ENCODE measurements at places on chromosomes 6 and 20. TPM values are rescaled to one million over a fixed set of nuclear protein-coding genes. Genes with fewer than 3 reads are reported as not detected.

DNA sequence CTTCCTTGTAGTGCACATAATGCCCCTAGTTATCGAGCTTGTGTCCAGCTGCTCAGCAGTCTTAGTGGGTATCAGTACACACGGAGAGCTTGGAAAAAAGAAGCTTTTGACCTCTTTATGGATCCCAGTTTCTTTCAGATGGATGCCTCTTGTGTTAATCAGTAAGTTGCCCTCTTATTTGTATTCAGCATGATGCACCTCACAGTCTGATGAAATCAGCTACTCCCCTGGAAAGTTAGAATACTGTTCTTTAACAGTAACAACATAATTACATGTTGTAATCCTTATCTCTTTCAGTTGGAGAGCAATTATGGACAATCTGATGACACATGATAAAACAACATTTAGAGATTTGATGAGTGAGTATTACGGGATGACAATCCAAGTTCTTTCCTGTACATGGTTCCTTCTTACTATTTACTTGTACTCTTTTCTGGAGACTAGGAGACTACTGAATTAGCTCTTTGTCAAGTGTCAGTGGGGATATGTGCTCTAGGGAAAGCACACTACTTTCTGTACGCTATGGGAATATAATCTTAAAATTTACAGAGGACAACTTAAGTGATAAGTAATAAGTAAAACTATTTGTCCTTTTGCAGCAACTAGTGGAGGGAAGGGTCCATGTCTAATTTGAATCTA, 39.1 kb downstream of the PGM3 start:
- no peaks in the 10 kb centered on the region for H3K4me1 ChIP-seq
- H3K27ac ChIP-seq = no peak overlapping the region
- H3K4me3 ChIP-seq = no peak overlapping the region
- peaks cover 4% of the 10 kb centered on the region for H3K36me3 ChIP-seq

The ISM1 gene
- total RNA-seq = 23.8 TPM

- no peaks in the 10 kb centered on the region for H3K27me3 ChIP-seq
- no peaks in the 10 kb centered on the region for H3K36me3 ChIP-seq
- H3K27ac ChIP-seq = no peak overlapping the region
- H3K4me1 ChIP-seq = peaks cover 8% of the 10 kb centered on the region
Measured at GRCh38 chr6:151276112-151276740, 36.5 kb downstream of the AKAP12 start.

- H3K4me3 ChIP-seq = no peak overlapping the region
- H3K27me3 ChIP-seq = peaks cover 3% of the 10 kb centered on the region
- no peak overlapping the region for H3K27ac ChIP-seq
- peaks cover 7% of the 10 kb centered on the region for H3K4me1 ChIP-seq
Measured at GRCh38 chr20:19849341-19850197, 91.5 kb downstream of the RIN2 start.

- no peaks in the 10 kb centered on the region for H3K4me1 ChIP-seq
- no peak for DNase-seq
- peaks cover 8% of the 10 kb centered on the region for H3K27me3 ChIP-seq
- H3K27ac ChIP-seq = no peak overlapping the region
- H3K4me3 ChIP-seq = no peak overlapping the region
Measured at GRCh38 chr6:163585932-163586437, 171.5 kb downstream of the QKI start.

DNA sequence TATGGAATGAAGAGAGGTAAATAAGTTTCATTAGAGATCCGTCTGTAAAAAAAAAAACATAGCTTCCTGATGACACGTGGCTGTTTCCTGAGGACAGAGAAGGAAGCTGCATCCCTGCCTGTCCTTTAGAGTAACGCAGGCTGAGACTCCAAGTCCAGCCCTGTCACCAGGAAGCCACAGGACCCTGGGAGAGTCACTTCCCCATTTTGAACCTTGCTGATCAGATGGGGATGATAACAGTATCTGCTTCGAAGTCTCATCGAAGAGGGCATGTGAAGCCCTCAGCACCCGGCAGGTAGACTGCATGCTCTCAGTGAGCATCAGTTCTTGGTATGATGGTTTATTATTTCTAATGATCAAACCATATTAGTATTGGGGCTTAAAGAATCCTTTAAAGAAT, 139.1 kb upstream of the KCNG1 start:
- H3K4me3 ChIP-seq = no peak overlapping the region
- H3K27me3 ChIP-seq = no peaks in the 10 kb centered on the region
- DNase-seq = no peak
- H3K36me3 ChIP-seq = no peaks in the 10 kb centered on the region
- peaks cover 3% of the 10 kb centered on the region for H3K4me1 ChIP-seq

DNA sequence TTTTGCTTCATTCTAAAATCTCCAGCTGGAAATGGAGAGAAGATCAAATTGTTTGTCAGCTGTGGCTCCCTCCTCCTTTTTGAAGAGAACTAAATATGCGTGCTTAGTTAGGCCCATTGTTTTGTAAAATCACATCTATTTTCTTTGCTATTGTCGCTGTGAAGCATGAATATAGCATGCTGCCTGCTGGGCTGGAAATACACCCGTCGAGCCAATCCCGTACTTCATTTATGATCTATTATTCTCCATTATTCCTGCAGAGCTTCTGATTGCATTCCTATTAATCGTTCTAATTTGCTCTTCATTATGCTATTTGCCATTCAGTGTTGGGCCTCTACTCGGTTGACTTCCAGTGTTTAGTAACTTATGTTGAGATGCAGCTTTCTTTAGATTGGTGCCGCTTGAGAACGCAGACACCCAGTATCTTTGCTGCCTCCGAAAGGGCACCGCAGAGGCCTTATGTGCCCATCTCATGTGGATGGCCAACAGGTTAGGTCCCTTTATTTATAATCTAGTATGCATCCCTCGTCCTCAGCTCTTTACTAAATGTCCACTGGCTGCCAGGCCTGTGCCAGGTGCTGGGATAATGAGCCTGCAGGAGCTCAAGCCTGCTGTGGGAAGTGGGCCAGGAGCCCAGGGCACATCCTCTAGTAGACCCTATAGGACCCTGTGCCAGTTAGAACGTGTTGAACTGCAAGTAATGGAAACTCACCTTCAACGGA, 45.6 kb downstream of the FAM50B start:
- H3K27me3 ChIP-seq = peaks cover 3% of the 10 kb centered on the region
- no peak for DNase-seq
- no peak overlapping the region for H3K27ac ChIP-seq
- no peak overlapping the region for H3K4me3 ChIP-seq

The CDS2 gene
- total RNA-seq = 130 TPM

GRCh38 chr6:39887692-39888450, 46.4 kb downstream of the MOCS1 start:
- DNase-seq = peak; percentile 34
- peaks cover 12% of the 10 kb centered on the region for H3K27me3 ChIP-seq
- no peaks in the 10 kb centered on the region for H3K36me3 ChIP-seq
- H3K27ac ChIP-seq = no peak overlapping the region
- H3K4me3 ChIP-seq = no peak overlapping the region
- H3K4me1 ChIP-seq = no peaks in the 10 kb centered on the region

DNA sequence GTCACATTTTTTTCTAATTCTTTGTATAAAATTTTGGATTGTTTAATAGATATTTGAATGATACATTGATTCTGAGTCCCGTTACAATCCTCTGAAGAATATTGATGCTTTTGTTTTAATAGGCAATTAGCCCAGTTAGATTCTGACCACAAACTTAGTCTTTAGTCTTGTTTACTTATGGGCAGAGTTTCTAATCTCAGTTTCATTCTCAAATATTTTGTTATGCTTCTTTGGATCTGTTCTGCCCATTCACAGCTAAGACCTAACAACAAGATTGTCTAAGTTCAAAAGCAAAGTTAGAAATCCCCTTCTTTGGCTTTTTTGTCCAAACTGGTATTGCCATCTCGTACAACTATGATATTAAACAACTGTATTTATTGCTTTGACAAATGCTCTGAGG, 58.0 kb downstream of the TBXT start:
- H3K36me3 ChIP-seq = no peaks in the 10 kb centered on the region
- H3K27ac ChIP-seq = no peak overlapping the region
- H3K27me3 ChIP-seq = peaks cover 3% of the 10 kb centered on the region
- DNase-seq = no peak

GRCh38 chr20:1302685-1303541, 26.0 kb downstream of the SDCBP2 start:
- no peak for DNase-seq
- H3K36me3 ChIP-seq = peaks cover 18% of the 10 kb centered on the region
- H3K27me3 ChIP-seq = peaks cover 5% of the 10 kb centered on the region
- no peak overlapping the region for H3K4me3 ChIP-seq
- no peak overlapping the region for H3K27ac ChIP-seq

The CASP8AP2 gene
- total RNA-seq = 19.2 TPM

The PSMB9 gene
- total RNA-seq = not detected

- no peaks in the 10 kb centered on the region for H3K27me3 ChIP-seq
- no peak overlapping the region for H3K27ac ChIP-seq
- no peaks in the 10 kb centered on the region for H3K4me1 ChIP-seq
- H3K4me3 ChIP-seq = no peak overlapping the region
- no peaks in the 10 kb centered on the region for H3K36me3 ChIP-seq
Measured at GRCh38 chr20:54459279-54459678, 16.1 kb upstream of the DOK5 start.

DNA sequence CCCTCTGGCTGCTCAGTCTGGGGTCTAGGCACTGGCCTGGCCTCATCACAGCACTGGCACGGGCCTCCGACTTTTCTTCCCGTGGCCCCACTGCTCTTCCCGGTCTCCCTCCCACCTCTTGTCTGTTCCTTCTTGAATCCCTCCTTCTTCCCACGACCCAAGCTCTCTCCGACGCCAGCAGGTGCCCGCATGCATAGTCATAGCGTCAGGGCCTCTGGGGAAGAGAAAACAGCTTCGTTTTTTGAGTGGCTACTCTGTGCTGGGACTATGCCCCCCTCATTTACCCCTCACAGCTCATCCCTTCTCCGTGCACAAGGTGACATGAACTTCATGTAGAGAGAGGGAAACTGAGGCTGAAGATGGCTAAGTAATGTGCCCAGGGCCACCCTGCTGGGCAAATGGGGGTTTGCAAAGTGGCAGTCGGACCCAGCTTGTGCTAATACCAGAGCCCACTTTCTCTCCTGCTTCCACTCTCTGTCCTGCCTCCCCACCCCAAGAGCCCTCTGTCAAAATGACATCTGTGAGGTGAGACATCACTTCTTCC, 59.2 kb downstream of the SYNJ2 start:
- peaks cover 16% of the 10 kb centered on the region for H3K27me3 ChIP-seq
- peak overlapping the region; percentile 35 for H3K4me3 ChIP-seq
- peaks cover 35% of the 10 kb centered on the region for H3K36me3 ChIP-seq
- no peak for DNase-seq
- peaks cover 29% of the 10 kb centered on the region for H3K4me1 ChIP-seq
- H3K27ac ChIP-seq = peak overlapping the region; percentile 78

DNA sequence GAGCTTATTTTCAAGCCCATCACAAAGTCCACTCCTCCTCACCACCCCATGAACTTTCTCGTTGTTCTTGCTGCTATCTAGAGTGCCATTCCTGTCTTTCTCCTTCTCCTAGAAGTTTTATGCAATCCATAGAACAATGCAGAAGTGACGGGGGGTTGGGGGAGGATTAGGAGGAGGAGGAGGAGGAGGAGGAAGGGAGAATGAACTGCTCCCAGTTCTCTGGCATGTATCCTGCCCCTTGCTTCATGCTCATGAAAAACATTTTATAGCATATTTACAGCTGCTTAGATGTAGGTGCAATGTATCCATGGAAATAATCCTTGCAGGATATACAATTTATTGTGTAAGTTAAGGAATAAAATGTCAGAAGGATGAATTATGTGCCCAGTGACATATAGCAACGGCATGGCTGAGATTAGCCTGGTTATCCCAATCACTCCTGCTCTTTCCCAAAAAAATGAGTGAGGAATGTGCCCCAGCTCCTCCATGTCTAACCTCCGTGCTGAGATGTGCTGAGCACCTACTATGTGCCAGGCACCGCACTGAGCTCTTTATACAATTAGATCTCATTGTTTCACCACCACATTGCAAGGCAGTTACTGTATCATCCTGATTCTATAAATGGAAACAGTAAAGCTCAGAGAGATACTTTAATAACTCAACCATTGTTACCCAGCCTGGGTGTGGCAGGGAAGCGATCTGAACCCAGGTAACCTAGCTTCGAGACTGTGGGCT, 41.6 kb upstream of the TFAP2C start:
- H3K27ac ChIP-seq = no peak overlapping the region
- no peaks in the 10 kb centered on the region for H3K27me3 ChIP-seq
- no peaks in the 10 kb centered on the region for H3K36me3 ChIP-seq

The LCA5 gene
- 3.6 TPM for total RNA-seq

The ERVFRD-1 gene
- total RNA-seq = not detected

The GMDS gene
- total RNA-seq = 36.0 TPM

The ZC2HC1B gene
- total RNA-seq = 0.28 TPM

DNA sequence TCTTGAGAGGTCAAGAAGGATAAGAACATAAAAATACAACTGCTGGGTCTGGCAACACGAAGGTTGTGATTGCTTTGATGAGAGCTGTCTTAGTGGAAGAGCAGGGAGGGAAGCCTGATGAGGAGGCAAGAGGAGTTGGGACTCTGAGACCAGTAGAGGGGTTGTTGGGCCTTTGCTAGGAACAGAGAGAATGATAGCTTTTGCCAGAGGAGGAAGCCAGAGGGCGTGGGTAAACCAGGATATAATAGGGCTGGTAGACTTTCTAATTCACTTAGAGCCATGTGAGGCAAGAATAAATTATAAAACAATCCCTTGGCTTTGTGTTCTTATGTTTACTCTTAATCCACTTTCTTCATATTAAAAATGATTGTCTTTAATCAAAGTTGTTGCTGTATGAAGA, 78.6 kb downstream of the RCAN2 start:
- H3K4me3 ChIP-seq = no peak overlapping the region
- H3K4me1 ChIP-seq = peaks cover 4% of the 10 kb centered on the region
- no peak for DNase-seq
- H3K36me3 ChIP-seq = no peaks in the 10 kb centered on the region
- no peaks in the 10 kb centered on the region for H3K27me3 ChIP-seq

DNA sequence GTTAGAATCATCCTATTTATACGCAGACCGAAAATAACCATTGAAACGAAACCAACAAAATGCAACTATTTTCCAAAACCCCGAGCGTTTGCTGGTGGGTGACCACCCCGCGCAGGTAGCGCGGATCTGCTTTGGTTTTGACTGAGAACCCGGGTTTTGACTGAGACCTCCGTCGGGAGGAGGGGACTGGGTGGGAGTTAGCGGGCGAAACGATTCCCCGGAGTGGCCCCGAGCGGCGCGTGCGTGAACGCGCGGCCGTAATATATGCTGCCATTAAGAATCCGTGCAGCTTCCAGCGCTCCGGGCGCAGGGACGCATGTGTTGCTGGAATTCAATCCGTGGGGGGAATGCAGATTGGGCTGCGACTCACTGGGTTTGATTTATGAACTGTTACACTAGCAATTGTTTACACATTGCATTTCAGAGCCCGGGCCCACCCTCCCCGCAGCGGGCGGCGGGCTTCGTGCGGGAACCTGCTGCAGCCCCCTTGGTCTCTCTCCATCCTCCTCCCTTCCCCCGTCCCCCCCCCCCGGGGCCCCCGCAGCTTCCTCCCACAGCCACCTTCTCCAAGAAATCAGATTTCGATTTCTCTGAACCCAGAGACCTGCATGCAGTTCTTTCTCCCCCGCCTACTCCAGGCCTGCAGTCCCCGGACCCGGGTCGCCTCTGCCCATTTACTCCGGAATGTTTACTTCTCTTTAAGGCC, 9.9 kb downstream of the NRN1 start:
- peaks cover 27% of the 10 kb centered on the region for H3K36me3 ChIP-seq
- H3K27ac ChIP-seq = peak overlapping the region; percentile 82
- peak overlapping the region; percentile 89 for H3K4me3 ChIP-seq
- DNase-seq = peak; percentile 52
- peaks cover 68% of the 10 kb centered on the region for H3K4me1 ChIP-seq
- H3K27me3 ChIP-seq = peaks cover 36% of the 10 kb centered on the region

GRCh38 chr6:2976060-2976459, 4.7 kb upstream of the SERPINB6 start:
- H3K4me1 ChIP-seq = peaks cover 22% of the 10 kb centered on the region
- peaks cover 2% of the 10 kb centered on the region for H3K27me3 ChIP-seq
- no peak overlapping the region for H3K27ac ChIP-seq
- no peak overlapping the region for H3K4me3 ChIP-seq
- DNase-seq = no peak

All from endothelial cell (in vitro differentiated cells).